Vagina (tissue), 2 donors: ENCODE measurements at places on chromosomes 1 and 21. TPM values are rescaled to one million over a fixed set of nuclear protein-coding genes. Genes with fewer than 3 reads are reported as not detected.

GRCh38 chr1:194084755-194085154, 898.3 kb upstream of the B3GALT2 start:
- no peak for DNase-seq

GRCh38 chr21:37671381-37671780, 244.9 kb downstream of the KCNJ6 start:
- no peak for DNase-seq

GRCh38 chr1:15107058-15107687, 46.4 kb upstream of the TMEM51 start:
- no peak for DNase-seq

- DNase-seq, result no peak
Observed at GRCh38 chr1:199075792-199076191, 437.0 kb downstream of the PTPRC start.

DNA sequence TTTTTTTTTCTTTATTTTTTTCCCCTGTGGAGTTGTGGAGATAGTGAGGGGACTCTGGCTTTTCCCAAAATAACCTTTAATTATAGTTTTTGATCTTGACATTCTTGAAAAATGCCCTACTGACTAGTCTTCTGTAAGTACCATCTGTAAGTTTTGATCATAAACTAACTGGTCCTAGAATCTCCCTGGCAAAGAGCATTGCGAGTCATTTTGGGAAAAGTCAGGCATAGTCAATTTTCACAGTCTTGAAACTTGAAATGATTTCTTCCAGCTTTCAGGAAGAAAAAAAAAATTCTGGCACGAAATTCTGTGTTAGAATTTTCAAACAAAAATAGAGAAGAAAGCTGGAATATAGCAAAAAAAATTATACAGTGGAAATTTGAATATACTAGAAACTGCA, 181.2 kb upstream of the SNX7 start:
- DNase-seq, result no peak

The PLD5 gene
- total RNA-seq, result 1.5 TPM

The ACTA1 gene
- not detected for total RNA-seq

The LRRC71 gene
- not detected for total RNA-seq

The CD84 gene
- 8.1 TPM for total RNA-seq

- DNase-seq, result no peak
Observed at GRCh38 chr1:110184446-110184845, 25.7 kb upstream of the KCNC4 start.

- no peak for DNase-seq
Observed at GRCh38 chr1:225780134-225780533, 2.5 kb downstream of the SRP9 start.

DNA sequence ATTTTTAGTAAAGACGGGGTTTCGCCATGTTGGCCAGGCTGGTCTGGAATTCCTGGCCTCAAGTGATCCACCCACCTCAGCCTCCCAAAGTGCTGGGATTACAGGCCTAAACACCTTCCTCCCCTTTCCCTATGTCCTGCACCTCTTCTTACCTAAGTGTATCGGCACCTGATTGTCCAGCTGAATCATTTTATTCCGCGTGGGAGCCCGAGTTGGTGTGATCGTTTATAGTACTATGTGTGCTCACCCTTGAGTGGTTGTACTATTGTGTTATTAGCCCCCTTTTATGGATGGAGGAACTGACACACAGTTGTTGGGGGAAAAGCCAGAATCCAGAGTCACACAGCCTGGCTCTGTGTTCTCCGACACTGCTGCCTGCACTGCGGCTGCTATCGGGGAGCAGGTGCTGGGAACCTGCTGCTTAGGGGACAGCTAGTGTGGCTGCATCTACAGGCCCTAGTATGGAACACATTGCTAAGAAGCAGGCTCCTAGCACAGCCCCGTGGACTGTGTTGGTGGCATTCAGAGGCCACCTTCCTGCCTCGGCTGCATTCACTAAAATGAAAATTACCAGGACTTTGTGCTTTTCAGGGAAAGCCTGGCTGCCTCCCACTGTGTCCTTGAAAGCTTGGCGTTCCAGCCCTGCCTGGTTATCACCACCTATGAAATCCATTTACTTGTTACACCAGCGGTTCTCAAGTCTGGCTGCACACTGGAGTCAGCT, 21.6 kb downstream of the ENO1 start:
- DNase-seq, result no peak

The SPSB1 gene
- total RNA-seq, result 40.0 TPM

The IGSF3 gene
- total RNA-seq, result 38.5 TPM

DNA sequence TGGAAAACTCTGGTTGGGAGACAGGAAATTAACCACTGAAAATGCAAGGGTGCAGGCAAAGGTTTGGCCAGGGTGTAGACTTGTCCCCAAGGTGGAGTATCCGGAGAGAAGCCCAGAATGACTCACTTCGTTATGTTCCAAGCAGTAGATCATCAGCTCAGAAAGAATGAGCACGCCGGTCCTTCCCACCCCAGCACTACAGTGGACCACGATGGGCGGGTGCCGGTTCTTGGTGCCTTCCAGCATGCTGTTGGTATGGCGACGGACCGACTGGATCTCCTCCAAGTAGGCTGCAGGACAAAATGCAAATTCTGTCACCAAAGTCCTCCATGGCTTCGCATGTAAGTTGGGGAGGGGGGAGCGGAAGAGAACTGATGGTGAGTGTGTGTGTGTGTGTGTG, 83.4 kb downstream of the SMYD2 start:
- no peak for DNase-seq

GRCh38 chr1:214899908-214900460, 182.6 kb upstream of the KCNK2 start:
- no peak for DNase-seq

- no peak for DNase-seq
Observed at GRCh38 chr1:177877086-177877485, 92.8 kb downstream of the SEC16B start.

- DNase-seq, result no peak
Observed at GRCh38 chr1:22349362-22350043, 102.1 kb upstream of the ZBTB40 start.

DNA sequence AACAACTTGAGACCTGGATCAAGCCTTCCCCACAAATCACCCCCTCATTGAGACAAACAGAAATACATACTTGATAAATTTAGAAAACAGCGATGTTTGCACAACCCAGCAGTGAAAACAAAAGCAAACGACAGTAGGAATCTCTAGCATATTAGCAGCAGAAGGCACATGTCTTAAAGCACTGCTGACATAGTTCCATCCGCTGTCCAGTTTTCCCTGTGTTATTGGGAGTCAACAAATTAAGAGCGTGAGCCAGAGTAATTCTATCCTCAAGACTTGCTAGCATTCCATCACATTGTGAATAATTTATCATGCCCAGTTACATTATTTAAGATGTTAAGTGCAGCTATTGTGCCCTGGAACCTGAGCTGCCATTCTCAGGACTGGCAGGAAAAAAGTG, 55.3 kb downstream of the IGSF5 start:
- DNase-seq, result no peak

- no peak for DNase-seq
Observed at GRCh38 chr1:29593601-29594382, 357.5 kb downstream of the PTPRU start.

DNA sequence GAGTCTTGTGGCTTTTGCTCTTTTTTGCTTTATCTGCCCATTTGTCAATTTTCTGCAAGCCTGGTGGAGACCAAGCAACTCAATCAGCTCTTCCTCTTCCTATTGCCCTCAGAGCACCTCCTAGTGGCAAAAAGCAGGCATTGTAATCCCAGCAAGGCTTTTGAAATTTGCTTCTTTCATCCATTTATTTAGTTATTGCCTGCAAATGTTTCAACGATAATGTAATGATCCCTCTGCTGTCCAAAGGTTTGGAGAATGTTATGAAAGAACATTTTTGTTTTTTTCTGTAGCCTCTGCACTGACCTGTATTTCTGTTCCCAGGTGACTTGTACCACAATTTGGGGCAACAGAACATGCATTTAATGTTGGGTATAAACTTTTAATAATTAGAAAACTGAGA, 127.8 kb downstream of the GABPA start:
- DNase-seq, result no peak

GRCh38 chr21:27359141-27359540, 392.3 kb upstream of the ADAMTS5 start:
- no peak for DNase-seq
